Spinal cord (tissue), 10 donors: ENCODE measurements at places on chromosomes 1 and 21. TPM values are rescaled to one million over a fixed set of nuclear protein-coding genes. Genes with fewer than 3 reads are reported as not detected.

The ESRRG gene
- 26.9 TPM for polyA plus RNA-seq

The IL19 gene
- polyA plus RNA-seq: not detected

The FASLG gene
- not detected for polyA plus RNA-seq

The ITLN2 gene
- 0.21 TPM for polyA plus RNA-seq

The NCF2 gene
- 2.8 TPM for polyA plus RNA-seq

The PRMT2 gene
- 206 TPM for polyA plus RNA-seq

The SAMD13 gene
- polyA plus RNA-seq: 4.0 TPM

The C1QC gene
- polyA plus RNA-seq: 64.7 TPM

The MIXL1 gene
- 1.1 TPM for polyA plus RNA-seq

The GPR25 gene
- polyA plus RNA-seq: 0.44 TPM

The RNF115 gene
- polyA plus RNA-seq: 19.1 TPM

The FAM167B gene
- 2.7 TPM for polyA plus RNA-seq

The ZFP69B gene
- 10.3 TPM for polyA plus RNA-seq

The TPR gene
- polyA plus RNA-seq: 65.3 TPM

The LIPI gene
- 0.25 TPM for polyA plus RNA-seq

The PADI4 gene
- not detected for polyA plus RNA-seq

The NOTCH2 gene
- 52.0 TPM for polyA plus RNA-seq

The CHAF1B gene
- 6.0 TPM for polyA plus RNA-seq
